ENCODE measurements at places on chromosomes 3 and 15. TPM values are rescaled to one million over a fixed set of nuclear protein-coding genes. Genes with fewer than 3 reads are reported as not detected.
A peak's percentile ranks its signal among the peaks of the same experiment; 100 is the strongest.

GRK7 gene
- polyA plus RNA-seq, result 0.08 TPM

BTLA gene
- 0.38 TPM for polyA plus RNA-seq

BCL6 gene
- 8.7 TPM for polyA plus RNA-seq

DNA sequence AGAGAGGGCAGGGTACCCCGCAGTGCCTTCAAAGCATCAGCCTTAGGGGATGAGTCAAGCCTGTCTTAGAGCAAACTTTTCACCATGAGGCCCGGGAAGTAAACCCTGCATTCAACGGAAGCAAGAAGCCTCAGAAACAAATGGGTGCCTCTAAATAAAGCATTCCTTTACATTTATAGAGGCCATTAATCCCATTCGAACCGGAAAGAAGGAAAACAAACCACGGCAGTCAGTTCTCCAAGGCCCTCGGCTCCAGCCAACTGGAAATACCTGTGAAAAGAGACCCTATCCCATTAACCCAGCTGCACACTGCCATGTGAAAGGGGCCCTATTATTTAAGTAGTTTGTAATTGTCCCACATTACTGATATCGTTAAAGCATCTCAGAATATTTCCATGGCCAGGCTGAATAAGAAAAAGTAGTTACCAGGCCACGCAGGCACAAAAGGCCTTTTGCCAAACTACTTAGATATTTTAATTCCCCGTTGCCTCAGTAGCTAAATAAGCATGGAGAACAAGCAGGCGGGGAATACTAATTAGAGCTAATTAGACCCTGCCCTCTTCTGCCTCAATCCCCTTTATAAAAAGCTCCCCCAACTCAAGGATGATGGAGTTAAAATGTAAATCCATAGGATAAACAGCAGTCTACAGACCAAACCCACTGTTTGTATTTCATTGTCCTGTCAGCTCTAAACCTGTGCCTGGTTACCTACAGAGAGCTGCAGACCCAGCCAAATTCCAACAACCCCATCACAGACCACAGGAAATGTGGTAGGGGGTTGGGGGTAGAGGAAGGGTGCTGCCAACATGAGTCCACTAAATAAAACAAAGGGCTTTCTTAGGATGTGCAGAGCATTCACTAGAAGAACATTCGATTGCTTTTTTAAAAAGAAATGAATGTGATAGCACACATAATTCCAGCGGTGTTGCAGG, 4.1 kb downstream of the ITGB5 start:
- DNase-seq, result peak; percentile 34
- no peaks in the 10 kb centered on the region for H3K36me3 ChIP-seq
- H3K4me3 ChIP-seq, result no peak overlapping the region
- H3K27ac ChIP-seq, result peak overlapping the region; percentile 42
- peaks cover 54% of the 10 kb centered on the region for H3K4me1 ChIP-seq

GRCh38 chr15:44532689-44533088, 4.3 kb upstream of the EIF3J start:
- DNase-seq, result no peak
- no peak overlapping the region for H3K4me3 ChIP-seq
- peaks cover 11% of the 10 kb centered on the region for H3K4me1 ChIP-seq
- no peaks in the 10 kb centered on the region for H3K36me3 ChIP-seq
- no peak overlapping the region for H3K27ac ChIP-seq
